ENCODE measurements at places on chromosomes 3 and 15.

DNA sequence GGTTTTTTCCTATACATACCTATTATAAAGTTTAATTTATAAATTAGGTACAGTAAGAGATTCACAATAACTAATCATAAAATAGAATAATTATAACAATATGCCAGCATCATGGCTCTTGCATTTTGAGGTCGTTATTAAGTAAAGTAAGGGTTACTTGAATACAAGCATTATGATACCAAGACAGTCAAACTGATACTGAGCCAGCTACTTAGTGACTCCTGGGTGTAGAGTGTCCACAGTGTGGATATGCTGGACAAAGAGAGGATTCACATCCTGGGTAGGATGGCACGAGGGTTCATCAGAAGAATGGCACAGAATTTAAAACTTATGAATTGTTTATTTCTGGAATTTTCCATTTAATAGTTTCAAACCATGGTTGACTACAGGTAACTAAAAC is 157.2 kb upstream of the IL12A start:
- DNase-seq: no peak

DNA sequence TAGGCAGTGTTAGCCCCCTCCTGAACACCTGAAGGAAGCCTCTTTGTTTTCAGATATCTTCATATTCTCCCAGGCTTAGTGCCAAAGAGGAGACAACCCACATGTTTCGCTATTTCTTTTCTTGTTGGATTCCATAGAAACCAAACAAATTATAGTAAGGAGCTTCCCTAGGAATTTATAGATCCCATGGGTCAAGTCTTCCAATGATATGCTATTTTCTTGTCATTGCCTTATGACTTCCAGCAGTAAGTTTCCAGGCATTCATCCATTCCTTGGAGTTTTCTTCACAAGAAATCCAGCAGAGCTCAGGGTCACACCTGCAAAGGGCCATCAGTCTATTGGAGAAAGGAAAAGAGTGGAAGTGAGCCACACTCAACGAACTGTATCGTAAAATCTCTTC is 9.9 kb upstream of the KCNMB2 start:
- no peak for DNase-seq

GRCh38 chr3:13505147-13506130 is 25.3 kb downstream of the HDAC11 start:
- DNase-seq: no peak

- no peak for DNase-seq
Observed at GRCh38 chr3:173789530-173790162, 392.1 kb downstream of the NLGN1 start.

GRCh38 chr15:95758851-95759250 is 571.6 kb upstream of the NR2F2 start:
- no peak for DNase-seq

DNA sequence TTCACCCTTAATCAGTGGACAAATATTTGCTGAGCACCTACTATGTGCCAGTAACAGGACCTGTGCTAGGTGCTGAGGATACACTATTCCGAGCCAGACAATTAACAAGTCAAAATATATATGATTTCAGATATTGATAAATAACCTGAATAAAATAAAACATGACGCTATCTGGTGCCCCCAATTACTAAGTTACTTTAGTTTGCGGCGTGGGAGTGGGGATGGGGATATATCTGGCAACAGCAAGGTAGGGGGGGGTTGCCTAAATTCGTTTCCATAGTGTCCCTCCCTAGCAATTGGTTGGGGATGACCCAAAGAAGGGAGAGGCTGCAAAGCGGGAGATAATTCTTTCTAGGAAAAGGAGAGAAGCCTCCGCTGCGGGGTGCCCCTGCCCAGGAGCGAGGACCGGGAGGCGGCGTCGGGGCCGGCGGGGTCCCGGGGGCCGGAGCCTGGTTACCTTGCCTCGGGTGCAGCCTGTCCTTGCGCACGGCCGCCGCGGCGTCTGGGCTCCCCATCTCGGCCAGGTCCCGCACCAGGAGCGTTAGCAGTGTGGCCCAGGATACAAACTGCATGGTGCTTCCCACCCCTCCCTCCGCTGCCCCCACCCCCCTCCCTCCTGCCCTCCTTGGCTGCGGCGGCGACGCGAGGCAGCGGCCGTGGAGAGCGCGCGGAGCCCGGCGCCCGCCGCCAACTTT is 567 bp downstream of the ADAMTS9 start:
- no peak for DNase-seq

GRCh38 chr15:80699981-80700380 is 4.9 kb downstream of the ABHD17C start:
- DNase-seq: no peak

DNA sequence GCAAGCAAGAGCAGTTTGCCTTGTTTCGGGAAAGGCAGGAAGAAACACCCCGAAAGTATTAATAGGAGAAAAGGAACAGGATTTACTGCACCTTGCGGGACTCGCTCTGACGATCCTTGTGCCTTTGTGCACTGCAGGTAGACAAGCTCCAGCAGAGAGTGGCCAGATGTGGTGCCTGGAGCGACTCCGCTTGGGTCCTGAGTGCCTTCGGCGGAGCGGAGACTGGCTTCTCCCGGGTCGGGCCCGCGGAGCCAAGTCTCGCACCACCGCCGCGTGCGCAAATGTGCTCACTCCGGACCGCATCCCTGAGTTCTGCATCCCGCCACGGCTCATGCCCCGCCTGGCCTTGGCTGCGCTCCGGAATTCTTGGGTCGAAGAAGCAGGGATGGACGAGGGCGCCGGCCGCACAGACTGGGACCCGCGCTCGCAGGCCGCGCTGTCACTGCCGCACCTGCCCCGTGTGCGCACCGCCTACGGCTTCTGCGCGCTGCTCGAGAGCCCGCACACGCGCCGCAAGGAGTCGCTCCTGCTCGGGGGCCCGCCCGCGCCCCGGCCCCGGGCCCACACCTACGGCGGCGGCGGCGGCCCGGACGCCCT is 769 bp downstream of the C2CD4A start:
- DNase-seq: no peak

DNA sequence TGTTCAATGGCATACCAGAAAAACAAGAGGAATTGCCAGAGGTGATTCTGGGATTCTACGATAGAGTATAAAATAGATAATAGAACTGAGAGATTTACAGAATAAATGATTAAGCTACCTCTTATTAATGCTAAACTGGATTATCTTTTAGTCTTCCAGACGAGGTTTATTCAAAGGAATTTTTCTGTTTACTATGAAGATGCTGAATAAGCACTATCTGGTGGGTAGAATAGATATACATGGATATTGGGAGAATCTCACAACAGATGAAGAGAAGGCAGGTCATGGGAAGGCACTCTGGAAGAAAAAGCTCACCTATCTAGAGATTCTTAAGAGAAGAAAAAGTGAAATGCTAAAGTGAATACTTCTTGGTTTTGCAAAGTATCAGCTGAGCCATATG is 11.2 kb downstream of the CIP2A start:
- DNase-seq: no peak

DNA sequence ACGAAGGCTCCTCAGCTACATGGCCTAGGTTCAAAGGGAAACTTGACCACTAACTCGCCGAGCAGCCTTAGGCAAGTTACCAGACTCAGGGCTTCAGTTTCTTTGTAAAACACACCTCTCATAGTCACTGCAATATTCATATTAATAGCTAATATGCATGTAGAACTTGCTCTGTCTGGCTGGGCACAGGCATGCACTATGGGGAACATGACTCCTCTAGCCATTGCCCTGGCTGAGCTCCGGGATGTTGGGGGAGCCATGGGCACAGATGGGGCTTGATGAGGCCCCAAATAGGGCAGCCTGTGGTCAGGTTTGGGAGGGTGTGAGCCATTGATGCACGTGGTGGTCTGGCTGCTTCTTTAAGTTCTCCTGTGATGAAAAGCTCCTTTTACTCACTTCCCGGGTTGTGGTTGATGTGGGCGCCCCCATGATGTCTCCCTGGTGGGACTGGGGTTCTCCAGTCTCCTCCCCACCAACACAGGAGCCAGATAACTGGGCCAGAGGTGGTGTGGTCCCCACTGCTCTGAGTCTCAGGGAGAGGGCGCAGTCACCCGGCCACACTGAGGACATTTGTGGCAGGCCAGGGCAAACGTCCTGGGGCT is 29.4 kb upstream of the DUSP7 start:
- DNase-seq: no peak

- DNase-seq: no peak
Observed at GRCh38 chr15:101390462-101390861, 95.4 kb upstream of the SNRPA1 start.

DNA sequence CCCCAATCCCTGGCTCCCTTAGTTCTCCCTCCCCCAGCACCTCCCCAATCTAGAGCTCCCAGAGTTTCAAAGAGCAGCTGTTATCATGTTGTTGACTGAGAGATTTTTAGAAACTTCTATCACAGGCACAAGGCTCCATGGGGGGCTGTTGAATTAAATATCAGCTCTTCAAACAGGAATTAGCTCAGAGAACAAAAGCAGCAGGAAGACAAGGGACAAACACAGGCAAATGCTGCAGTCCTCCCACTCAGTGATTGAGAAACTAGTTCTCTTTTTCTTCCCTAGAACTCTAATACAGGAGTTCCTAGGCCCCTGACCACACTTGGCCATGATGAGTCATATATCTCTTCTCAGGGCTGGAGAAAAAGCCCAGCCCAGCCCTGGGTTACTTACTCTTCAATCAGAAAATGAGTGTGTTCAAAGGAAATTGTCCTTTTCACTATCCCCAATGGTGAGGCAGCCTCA is 262.1 kb downstream of the IGSF11 start:
- DNase-seq: no peak

- no peak for DNase-seq
Observed at GRCh38 chr15:66848116-66848515, 146.1 kb downstream of the SMAD6 start.

DNA sequence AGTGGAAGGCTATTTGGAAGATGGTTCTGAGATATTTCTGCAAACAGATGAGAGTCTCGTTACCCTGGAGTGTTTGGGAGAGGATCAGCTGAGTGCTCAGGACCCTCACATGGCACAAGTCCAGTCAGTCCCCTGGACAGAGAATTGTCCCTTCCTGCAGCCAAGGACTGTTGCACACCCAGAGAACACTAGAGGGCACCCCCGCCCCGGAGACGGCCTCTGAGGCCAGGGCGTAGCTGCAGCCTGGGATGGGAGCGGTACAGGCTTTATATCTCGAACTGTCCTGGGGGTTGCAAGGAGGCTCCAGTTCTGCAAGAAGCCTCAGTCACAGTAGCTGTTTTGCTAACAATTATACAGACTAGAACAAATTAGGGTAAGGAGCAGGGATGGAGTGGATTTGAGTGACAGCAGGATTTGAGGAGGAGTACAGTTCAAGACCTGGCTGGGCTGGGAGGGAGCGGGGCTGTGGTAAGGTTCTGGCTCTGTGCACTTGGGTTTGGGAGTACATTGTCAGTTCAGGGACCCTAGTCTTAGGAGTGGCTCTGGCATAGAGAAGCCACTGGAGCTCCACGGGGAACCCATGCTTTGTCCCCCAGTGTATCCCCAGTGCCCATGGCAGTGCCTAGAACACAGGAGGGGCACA is 67.6 kb upstream of the HACD2 start:
- peak; percentile 87 for DNase-seq

DNA sequence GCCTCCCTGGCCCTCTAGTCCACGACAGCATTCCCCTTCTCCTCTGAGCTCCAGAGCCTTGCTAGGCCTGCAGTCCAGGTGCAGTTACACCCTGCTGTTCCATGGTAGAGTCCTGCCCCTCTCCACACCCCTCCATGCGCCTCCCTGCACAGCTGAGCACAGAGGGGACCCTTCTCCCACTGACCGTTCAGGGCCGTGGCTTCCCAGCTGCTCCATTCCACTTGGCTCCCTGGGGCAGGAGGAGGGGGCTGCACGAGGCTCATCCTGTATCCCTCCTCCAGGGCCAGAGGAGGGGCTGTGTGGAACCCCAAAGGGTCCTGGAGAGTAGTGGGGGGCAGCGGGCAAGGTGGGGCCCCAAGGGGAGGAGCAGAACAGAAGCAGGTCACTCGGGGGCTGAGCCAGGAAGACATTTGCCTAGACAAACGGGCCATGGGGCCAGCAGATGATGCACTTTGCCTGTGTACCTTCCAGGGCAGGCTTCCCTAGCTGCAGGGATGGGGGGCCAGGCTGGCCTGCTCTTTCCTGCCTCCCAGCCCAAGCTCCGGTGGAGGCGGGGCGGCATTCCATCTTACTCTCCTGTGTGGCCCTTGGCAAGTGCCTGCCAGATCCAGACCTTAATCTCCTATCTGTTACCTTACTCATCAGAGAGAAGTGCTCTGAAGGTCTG is 20.7 kb upstream of the GOLGA6C start:
- no peak for DNase-seq

DNA sequence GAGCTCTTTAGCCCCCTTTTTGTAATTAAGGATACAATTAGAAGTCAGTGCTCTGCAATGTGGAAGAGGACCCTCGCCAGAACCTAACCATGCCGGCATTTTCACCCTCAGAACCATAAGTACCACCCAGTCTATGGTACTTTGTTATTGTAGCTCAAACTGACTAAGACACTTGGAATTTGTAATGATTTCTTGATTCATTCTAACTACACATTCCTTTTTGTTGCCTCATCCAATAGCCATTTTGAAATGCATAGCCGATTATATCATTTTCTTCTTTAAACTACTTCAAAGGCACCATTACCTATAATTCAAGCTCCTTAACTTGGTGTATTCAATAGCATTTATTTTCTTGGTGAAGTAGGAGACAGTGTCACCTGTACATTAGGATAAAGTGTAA is 61.4 kb downstream of the GLB1 start:
- no peak for DNase-seq

DNA sequence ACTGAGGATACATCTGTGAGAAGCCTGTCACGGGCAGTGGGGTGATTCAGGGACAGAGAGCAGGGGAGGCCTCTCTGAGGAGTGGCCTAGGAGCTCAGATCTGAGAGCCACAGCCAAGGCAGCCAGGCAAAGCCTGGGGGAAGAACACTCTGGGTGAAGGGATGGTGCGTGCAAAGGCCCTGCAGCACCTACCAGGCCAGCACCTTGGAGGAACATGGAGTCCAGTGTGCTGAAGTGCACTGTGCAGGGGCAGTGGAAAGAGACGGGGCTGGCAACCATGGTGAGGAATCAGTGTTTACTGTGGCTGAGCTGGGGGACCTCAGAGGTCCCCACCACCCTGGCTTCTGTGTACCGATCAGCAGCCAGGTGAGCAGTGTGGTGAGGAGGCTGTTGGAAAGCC is 48.0 kb downstream of the NUP210 start:
- DNase-seq: no peak

GRCh38 chr3:126486360-126486847 is 10.7 kb upstream of the ZXDC start:
- no peak for DNase-seq

GRCh38 chr15:62513893-62514292 is 348.8 kb upstream of the C2CD4B start:
- no peak for DNase-seq

DNA sequence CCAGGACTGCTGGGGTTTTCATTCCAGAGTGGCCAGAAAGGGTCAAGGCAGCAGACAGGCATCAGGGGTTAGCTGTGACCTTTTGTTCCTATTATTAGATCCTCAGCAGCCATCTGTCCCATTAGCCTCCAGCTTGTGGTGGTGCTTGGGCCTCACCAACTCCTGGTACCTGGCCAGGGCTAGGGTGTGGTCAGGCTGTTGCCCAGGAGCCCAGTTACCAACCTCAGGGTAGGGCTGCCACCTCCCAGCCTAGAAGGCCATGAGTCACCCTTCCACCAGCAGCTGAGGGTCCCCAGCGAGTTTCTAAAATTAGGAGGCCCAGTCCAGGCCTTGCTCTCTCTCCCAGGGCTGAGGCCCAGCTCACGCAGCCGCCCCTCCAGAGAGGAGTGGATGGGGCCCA is 12.2 kb downstream of the TMEM43 start:
- no peak for DNase-seq
